Activated CD8-positive, alpha-beta T cell treated with anti-CD3 and anti-CD28 coated beads for 36 hours (primary cell): ENCODE measurements at places on chromosomes 4 and X. TPM values are rescaled to one million over a fixed set of nuclear protein-coding genes. Genes with fewer than 3 reads are reported as not detected.

GRCh38 chr4:108094131-108094530 is 74.6 kb downstream of the LEF1 start:
- peaks cover 85% of the 10 kb centered on the region for H3K4me1 ChIP-seq

DNA sequence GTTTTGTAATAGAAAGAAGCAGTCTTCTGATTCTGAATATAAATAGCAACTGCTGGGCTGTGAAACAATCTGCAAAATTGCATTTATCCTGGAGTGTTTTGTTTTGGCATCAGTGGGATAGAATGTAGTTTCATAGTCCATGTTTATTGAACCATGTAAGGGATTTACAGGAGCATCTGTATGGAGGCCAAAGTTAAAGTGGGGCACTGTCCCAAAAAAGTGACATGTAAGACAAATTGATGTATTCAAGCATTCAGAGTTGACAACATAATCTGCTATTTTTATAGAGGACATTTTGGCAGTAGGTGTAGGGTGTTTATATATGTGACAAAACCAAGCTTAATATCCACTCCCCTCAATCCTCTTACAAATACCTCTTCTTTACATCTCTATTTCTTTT is 200.5 kb upstream of the ANK2 start:
- DNase-seq = no peak
- peaks cover 2% of the 10 kb centered on the region for H3K27me3 ChIP-seq
- no peaks in the 10 kb centered on the region for H3K36me3 ChIP-seq
- no peak overlapping the region for H3K4me3 ChIP-seq

GRCh38 chr4:84968925-84969324 is 2.4 kb upstream of the WDFY3 start:
- H3K36me3 ChIP-seq = no peaks in the 10 kb centered on the region
- H3K27ac ChIP-seq = no peak overlapping the region
- no peak for DNase-seq
- peaks cover 24% of the 10 kb centered on the region for H3K27me3 ChIP-seq
- H3K4me1 ChIP-seq = peaks cover 9% of the 10 kb centered on the region
- no peak overlapping the region for H3K4me3 ChIP-seq

GRCh38 chr4:151291485-151291884 is 14.5 kb downstream of the PRSS48 start:
- no peaks in the 10 kb centered on the region for H3K36me3 ChIP-seq
- no peak for DNase-seq
- H3K4me3 ChIP-seq = no peak overlapping the region

- H3K27ac ChIP-seq = no peak overlapping the region
- H3K27me3 ChIP-seq = no peaks in the 10 kb centered on the region
- no peaks in the 10 kb centered on the region for H3K4me1 ChIP-seq
- H3K36me3 ChIP-seq = no peaks in the 10 kb centered on the region
These were observed 206.6 kb downstream of the ADGRL3 start for GRCh38 chr4:61406677-61407076.

GRCh38 chrX:154008521-154008920 is 11.2 kb downstream of the IRAK1 start:
- H3K27ac ChIP-seq = peak overlapping the region; percentile 42
- H3K4me1 ChIP-seq = peaks cover 6% of the 10 kb centered on the region
- no peaks in the 10 kb centered on the region for H3K27me3 ChIP-seq
- H3K4me3 ChIP-seq = no peak overlapping the region
- no peak for DNase-seq

- no peak for DNase-seq
- no peak overlapping the region for H3K4me3 ChIP-seq
- H3K36me3 ChIP-seq = no peaks in the 10 kb centered on the region
- H3K27me3 ChIP-seq = no peaks in the 10 kb centered on the region
- H3K4me1 ChIP-seq = no peaks in the 10 kb centered on the region
These were observed 7.4 kb upstream of the BRS3 start for GRCh38 chrX:136480383-136480782.

- no peak overlapping the region for H3K27ac ChIP-seq
- no peak for DNase-seq
- no peaks in the 10 kb centered on the region for H3K36me3 ChIP-seq
- H3K4me1 ChIP-seq = peaks cover 9% of the 10 kb centered on the region
These were observed 63.3 kb downstream of the KCNIP4 start for GRCh38 chr4:21885241-21885640.

GRCh38 chr4:23779839-23780238 is 110.0 kb downstream of the PPARGC1A start:
- no peaks in the 10 kb centered on the region for H3K36me3 ChIP-seq
- DNase-seq = no peak
- H3K4me1 ChIP-seq = no peaks in the 10 kb centered on the region
- no peak overlapping the region for H3K27ac ChIP-seq
- no peaks in the 10 kb centered on the region for H3K27me3 ChIP-seq

GRCh38 chr4:2786152-2786671 is 6.7 kb upstream of the SH3BP2 start:
- peak overlapping the region; percentile 95 for H3K27ac ChIP-seq
- peak overlapping the region; percentile 24 for H3K4me3 ChIP-seq
- no peaks in the 10 kb centered on the region for H3K27me3 ChIP-seq
- H3K4me1 ChIP-seq = peaks cover 50% of the 10 kb centered on the region
- no peaks in the 10 kb centered on the region for H3K36me3 ChIP-seq
- peak; percentile 91 for DNase-seq

- no peak for DNase-seq
- H3K36me3 ChIP-seq = no peaks in the 10 kb centered on the region
- no peak overlapping the region for H3K4me3 ChIP-seq
- H3K27ac ChIP-seq = no peak overlapping the region
- H3K27me3 ChIP-seq = peaks cover 15% of the 10 kb centered on the region
These were observed 122.6 kb downstream of the COMMD8 start for GRCh38 chr4:47340914-47341313.

GRCh38 chr4:56530269-56531148 is 24.9 kb downstream of the ARL9 start:
- no peak overlapping the region for H3K27ac ChIP-seq
- DNase-seq = peak; percentile 89
- H3K4me1 ChIP-seq = no peaks in the 10 kb centered on the region
- H3K27me3 ChIP-seq = peaks cover 7% of the 10 kb centered on the region
- H3K4me3 ChIP-seq = no peak overlapping the region

DNA sequence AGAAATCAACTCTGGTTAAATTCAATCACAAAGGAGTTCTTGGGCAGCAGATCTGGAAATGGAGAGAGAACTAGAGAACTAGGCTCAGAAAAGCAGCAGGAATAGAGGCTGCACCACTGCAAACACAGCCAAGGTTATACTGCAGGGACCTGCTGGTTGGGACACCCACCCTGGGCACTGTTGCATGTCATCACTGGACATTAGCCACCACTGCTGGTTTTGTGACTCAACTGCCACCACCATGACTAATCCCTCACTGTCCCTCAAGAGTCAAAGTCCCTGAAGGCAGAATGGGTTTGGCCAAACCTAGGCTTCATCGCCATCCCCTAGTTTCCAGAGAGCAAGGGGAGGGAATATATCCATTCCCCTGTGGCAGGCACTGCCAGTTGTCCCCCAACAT is 38.1 kb upstream of the IRAK1 start:
- peak overlapping the region; percentile 82 for H3K27ac ChIP-seq
- H3K36me3 ChIP-seq = peaks cover 19% of the 10 kb centered on the region
- peaks cover 58% of the 10 kb centered on the region for H3K4me1 ChIP-seq
- DNase-seq = no peak

- peaks cover 3% of the 10 kb centered on the region for H3K4me1 ChIP-seq
- no peaks in the 10 kb centered on the region for H3K36me3 ChIP-seq
- peaks cover 54% of the 10 kb centered on the region for H3K27me3 ChIP-seq
- no peak for DNase-seq
- H3K4me3 ChIP-seq = no peak overlapping the region
- H3K27ac ChIP-seq = no peak overlapping the region
These were observed 1.1 kb downstream of the PCDH19 start for GRCh38 chrX:100408713-100409609.

- no peaks in the 10 kb centered on the region for H3K36me3 ChIP-seq
- H3K27ac ChIP-seq = no peak overlapping the region
- no peaks in the 10 kb centered on the region for H3K27me3 ChIP-seq
- H3K4me3 ChIP-seq = no peak overlapping the region
- peak; percentile 12 for DNase-seq
These were observed 519.5 kb downstream of the FGF13 start for GRCh38 chrX:138191998-138192397.

- H3K36me3 ChIP-seq = no peaks in the 10 kb centered on the region
- no peak overlapping the region for H3K27ac ChIP-seq
- H3K27me3 ChIP-seq = no peaks in the 10 kb centered on the region
- H3K4me1 ChIP-seq = no peaks in the 10 kb centered on the region
These were observed 46.4 kb downstream of the SLC16A2 start for GRCh38 chrX:74467656-74468055.

DNA sequence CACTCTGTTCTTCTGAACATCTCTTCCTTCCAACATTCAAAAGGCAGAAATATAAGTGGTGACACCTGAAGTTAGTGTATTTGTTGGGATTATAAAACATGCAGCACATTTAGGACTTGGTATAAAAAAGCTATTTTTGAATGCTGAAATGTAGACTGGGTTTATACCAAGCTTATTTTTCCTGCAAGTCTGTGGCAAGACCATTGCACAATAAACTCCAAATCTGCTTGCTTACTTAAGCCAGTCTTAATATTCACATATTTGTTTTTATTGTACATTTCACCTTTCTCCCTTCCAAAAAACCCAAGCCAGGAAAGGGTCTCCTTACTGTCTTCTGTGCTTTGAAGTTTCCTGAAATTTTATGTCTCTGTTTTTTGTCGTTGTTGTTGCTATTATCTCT is 63.7 kb downstream of the FHIP1A start:
- no peak overlapping the region for H3K27ac ChIP-seq
- no peak for DNase-seq
- no peaks in the 10 kb centered on the region for H3K36me3 ChIP-seq

GRCh38 chr4:138688408-138689085 is 327.0 kb upstream of the NOCT start:
- no peak overlapping the region for H3K4me3 ChIP-seq
- no peak for DNase-seq
- H3K27me3 ChIP-seq = no peaks in the 10 kb centered on the region
- H3K4me1 ChIP-seq = no peaks in the 10 kb centered on the region
- H3K36me3 ChIP-seq = no peaks in the 10 kb centered on the region
- H3K27ac ChIP-seq = no peak overlapping the region

DNA sequence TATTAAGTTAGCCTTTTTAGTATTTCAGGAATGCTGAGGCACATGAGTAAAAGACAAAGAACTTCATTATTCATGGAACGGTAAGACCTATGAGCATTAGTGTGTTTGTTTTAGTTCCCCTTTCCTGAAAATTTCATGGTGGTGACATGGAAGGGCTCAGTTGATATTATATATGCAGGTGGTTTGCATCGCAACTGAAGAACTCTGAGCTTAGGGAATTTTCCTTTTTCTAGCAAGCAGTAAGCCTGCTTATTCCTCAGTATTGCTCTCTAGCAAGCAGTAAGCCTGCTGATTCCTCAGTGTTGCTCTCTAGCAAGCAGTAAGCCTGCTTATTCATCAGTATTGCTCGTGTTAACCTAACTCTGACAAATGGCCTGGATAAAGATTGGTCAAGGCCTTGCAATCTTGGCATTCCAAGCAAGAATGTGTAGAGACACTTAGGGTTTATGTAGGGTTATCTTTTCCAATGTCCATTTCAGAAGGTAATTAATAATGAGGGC is 37.7 kb upstream of the MAGEB18 start:
- H3K27ac ChIP-seq = no peak overlapping the region
- H3K4me3 ChIP-seq = no peak overlapping the region
- H3K27me3 ChIP-seq = no peaks in the 10 kb centered on the region
- H3K4me1 ChIP-seq = no peaks in the 10 kb centered on the region
- no peaks in the 10 kb centered on the region for H3K36me3 ChIP-seq
- DNase-seq = no peak

DNA sequence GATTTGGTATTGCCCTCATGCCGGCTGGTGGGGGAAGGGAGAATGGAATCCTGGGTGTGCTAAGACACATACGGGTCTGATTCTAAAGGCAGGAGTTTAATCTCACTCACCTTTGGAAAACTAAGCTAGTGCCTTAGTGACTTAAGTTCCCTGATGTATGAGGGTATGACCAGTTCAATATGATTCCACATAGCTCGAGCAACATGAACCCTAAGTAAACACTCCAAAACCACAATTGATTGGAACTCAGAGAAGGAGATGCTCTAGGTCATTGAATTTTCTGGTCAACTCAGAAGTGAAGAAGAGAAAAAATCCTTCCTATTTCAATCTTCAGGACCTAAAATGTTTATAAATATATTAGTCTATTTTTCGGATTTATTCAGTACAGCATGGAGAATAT is 420.1 kb upstream of the INTU start:
- no peak overlapping the region for H3K4me3 ChIP-seq
- DNase-seq = no peak
- no peaks in the 10 kb centered on the region for H3K36me3 ChIP-seq
- H3K27me3 ChIP-seq = no peaks in the 10 kb centered on the region
- no peaks in the 10 kb centered on the region for H3K4me1 ChIP-seq

- H3K4me3 ChIP-seq = no peak overlapping the region
- H3K4me1 ChIP-seq = peaks cover 10% of the 10 kb centered on the region
- DNase-seq = no peak
- no peaks in the 10 kb centered on the region for H3K36me3 ChIP-seq
- H3K27ac ChIP-seq = no peak overlapping the region
These were observed 74.7 kb downstream of the CEP44 start for GRCh38 chr4:174358410-174358809.

DNA sequence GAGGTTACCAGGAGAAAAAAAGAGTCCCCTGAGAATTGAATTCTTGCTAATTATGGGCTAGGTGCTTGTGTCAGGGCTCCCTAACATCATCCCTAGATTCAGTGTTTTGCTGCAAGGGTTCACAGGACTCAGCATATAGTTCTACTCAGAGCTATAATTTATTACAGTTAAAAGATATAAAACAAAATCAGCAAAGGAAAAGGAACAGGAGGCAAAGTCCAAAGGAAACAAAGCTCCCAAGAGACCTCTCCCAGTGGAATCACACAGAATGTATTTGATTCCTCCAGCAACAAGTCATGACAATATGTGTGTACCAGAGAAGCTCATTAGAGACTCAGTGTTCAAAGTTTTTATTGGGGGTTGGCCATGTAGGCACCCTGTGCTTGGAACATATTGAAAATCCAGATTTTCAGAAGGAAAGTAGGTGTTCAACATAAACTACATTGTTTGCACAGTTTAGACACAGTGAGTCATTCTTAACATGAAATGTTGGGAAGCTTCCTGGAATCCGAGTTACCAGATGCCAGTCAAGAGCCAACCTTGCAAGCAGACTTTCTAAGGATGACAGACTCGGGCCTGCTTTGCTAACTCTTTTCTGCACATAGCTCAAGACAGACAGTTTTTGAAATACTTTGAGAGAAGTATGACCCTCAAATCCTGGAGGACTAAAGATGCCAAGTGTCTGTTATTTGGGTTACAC is 311.3 kb upstream of the EMCN start:
- no peaks in the 10 kb centered on the region for H3K36me3 ChIP-seq
- H3K27me3 ChIP-seq = no peaks in the 10 kb centered on the region
- no peak overlapping the region for H3K27ac ChIP-seq
- no peak overlapping the region for H3K4me3 ChIP-seq
- DNase-seq = no peak
- no peaks in the 10 kb centered on the region for H3K4me1 ChIP-seq

- no peaks in the 10 kb centered on the region for H3K4me1 ChIP-seq
- no peak overlapping the region for H3K27ac ChIP-seq
- no peak overlapping the region for H3K4me3 ChIP-seq
- no peak for DNase-seq
- H3K36me3 ChIP-seq = no peaks in the 10 kb centered on the region
- H3K27me3 ChIP-seq = no peaks in the 10 kb centered on the region
These were observed 43.3 kb upstream of the TEX13A start for GRCh38 chrX:105263801-105264200.

SSX2 gene
- not detected for total RNA-seq

NXF2 gene
- total RNA-seq = not detected

NUDT11 gene
- 1.8 TPM for total RNA-seq

STPG2 gene
- total RNA-seq = 0.16 TPM

UGT8 gene
- 0.14 TPM for total RNA-seq

PPP4R3C gene
- not detected for total RNA-seq

MFAP3L gene
- 0.85 TPM for total RNA-seq

CITED1 gene
- not detected for total RNA-seq

MAGEB2 gene
- not detected for total RNA-seq

REST gene
- total RNA-seq = 41.2 TPM

P2RY8 gene
- total RNA-seq = 27.5 TPM

RHOH gene
- total RNA-seq = 121 TPM
